ENCODE measurements at places on chromosomes 2 and 18.

- no peak overlapping the region for H3K4me3 ChIP-seq
- no peaks in the 10 kb centered on the region for H3K27me3 ChIP-seq
- no peaks in the 10 kb centered on the region for H3K36me3 ChIP-seq
- DNase-seq, result no peak
- no peaks in the 10 kb centered on the region for H3K4me1 ChIP-seq
- H3K27ac ChIP-seq, result no peak overlapping the region
These were observed 106.3 kb downstream of the ABCA12 start for GRCh38 chr2:215032153-215032552.

GRCh38 chr18:79910563-79911343 is 40.7 kb downstream of the SLC66A2 start:
- peaks cover 37% of the 10 kb centered on the region for H3K4me1 ChIP-seq
- H3K36me3 ChIP-seq, result peaks cover 45% of the 10 kb centered on the region

DNA sequence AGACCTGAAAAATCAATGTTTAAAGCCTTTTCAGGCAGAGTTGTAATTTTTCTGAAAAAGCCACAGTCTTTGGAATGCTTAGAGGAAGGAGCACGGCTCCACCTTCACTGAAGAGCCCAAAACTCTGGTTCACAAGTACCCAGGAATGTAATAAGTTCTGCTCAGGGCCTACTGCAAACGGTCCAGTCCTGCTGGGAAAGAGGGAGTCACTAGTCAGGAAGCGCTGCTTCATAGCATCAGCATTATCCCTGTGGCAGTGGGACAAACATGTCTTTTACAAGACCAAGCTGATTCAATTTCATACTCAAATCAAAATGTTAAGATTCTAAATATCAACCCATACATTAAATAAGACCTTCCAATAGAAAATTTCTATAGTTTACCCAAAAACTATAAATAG is 152.9 kb upstream of the PGAP1 start:
- H3K4me1 ChIP-seq, result no peaks in the 10 kb centered on the region
- no peak overlapping the region for H3K4me3 ChIP-seq
- peaks cover 68% of the 10 kb centered on the region for H3K36me3 ChIP-seq

GRCh38 chr2:7825591-7826312 is 856.1 kb upstream of the ID2 start:
- H3K27me3 ChIP-seq, result peaks cover 4% of the 10 kb centered on the region
- H3K4me3 ChIP-seq, result no peak overlapping the region
- no peaks in the 10 kb centered on the region for H3K4me1 ChIP-seq
- no peak overlapping the region for H3K27ac ChIP-seq
- H3K36me3 ChIP-seq, result no peaks in the 10 kb centered on the region

DNA sequence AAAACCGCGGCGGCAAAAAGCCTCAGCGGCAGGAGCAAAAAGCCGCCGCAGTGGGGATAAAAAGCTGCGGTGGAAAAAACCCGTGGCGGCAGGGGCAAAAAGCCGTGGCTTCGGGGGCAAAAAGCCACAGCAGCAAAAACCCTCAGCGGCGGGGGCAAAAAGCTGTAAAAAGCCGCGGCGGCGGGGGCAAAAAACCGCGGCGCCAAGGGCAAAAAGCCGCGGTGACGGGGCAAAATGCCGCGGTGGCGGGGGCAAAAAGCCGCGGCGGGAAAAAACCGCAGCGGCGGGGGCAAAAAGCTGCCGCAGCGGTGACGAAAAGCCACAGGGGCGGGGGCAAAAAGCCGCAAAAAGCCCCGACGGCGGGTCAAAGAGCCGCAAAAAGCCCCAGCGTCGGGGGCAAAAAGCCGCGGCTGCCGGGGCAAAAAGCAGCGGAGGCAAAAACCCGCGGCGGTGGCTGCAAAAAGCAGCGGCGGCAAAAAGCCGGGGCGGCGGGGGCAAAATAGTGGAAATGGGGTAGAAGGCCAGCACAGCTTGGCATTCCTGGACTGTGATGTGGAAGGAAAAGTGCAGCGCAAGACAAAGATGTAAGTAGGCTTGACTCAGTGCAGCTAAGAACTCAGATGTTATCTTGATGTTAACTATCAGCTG is 151.8 kb downstream of the ANKRD30BL start:
- H3K27ac ChIP-seq, result no peak overlapping the region
- peaks cover 9% of the 10 kb centered on the region for H3K4me1 ChIP-seq
- H3K4me3 ChIP-seq, result peak overlapping the region; percentile 55
- peaks cover 48% of the 10 kb centered on the region for H3K27me3 ChIP-seq

- no peak overlapping the region for H3K27ac ChIP-seq
- no peak overlapping the region for H3K4me3 ChIP-seq
- peaks cover 13% of the 10 kb centered on the region for H3K27me3 ChIP-seq
- no peaks in the 10 kb centered on the region for H3K36me3 ChIP-seq
- DNase-seq, result no peak
- H3K4me1 ChIP-seq, result no peaks in the 10 kb centered on the region
These were observed 15.4 kb upstream of the SLC9A2 start for GRCh38 chr2:102603904-102604303.

DNA sequence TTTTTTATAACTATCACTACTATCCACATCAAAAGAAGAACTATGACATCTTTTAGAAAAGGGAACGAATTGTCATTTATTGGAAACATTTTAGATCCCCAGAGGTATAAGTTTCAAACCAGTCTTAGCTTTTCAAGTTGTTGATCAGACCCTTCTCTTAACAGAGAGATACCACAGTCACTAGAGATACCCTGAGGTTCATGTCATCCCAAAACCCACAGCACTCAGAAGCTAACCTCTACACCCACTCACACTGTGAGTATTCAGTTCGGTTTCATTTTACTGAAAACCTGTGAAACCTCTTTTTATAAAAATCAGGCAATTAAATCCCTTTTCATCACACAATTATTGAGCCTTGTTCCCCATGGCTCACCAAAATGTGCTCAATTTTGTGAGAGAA is 156.2 kb downstream of the DTNA start:
- H3K36me3 ChIP-seq, result no peaks in the 10 kb centered on the region
- no peaks in the 10 kb centered on the region for H3K4me1 ChIP-seq
- DNase-seq, result no peak

GRCh38 chr18:74500372-74500771 is 4.2 kb downstream of the CNDP2 start:
- peak overlapping the region; percentile 98 for H3K27ac ChIP-seq
- peaks cover 29% of the 10 kb centered on the region for H3K4me1 ChIP-seq
- H3K27me3 ChIP-seq, result no peaks in the 10 kb centered on the region

DNA sequence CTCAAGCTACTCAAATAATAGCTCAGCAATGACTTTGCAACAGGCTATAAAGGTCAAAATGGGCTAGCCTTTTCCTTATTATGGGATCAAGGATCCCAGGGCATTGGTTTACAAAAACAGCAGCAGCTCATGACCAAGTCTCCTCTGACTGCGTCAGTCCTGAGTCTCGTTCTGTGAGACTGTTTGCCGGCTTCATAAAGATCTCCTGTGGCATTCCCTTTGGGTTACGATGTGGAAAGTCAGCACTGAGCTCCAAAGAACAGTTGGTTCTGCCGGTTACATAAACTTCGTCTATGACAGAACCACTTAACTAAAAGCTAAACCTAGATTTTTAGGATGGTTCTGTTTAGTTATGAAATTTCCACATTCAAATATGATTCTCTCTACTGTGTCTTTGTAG is 674.9 kb downstream of the ZEB2 start:
- no peak overlapping the region for H3K27ac ChIP-seq
- H3K36me3 ChIP-seq, result no peaks in the 10 kb centered on the region
- no peak for DNase-seq
- H3K4me3 ChIP-seq, result no peak overlapping the region

DNA sequence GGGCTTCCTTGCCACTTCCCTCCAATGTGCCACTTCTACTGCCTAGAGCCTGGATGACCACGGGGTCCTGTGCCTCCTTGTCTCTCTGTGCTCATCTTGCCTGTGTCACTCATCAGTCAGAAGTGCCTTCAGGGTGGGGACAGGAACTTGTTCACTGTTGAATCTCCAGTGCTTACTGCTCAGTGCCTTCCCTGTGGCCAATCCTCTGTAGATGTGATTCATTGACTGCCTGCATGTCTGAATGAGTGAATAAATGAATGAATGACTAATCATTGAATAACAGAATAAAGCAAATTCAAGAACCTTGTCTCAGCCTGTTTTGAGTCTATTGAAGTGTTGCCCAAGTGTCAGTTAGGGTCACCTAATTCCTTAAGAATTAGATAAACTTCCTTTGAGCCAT is 42.3 kb upstream of the FAM136A start:
- H3K36me3 ChIP-seq, result no peaks in the 10 kb centered on the region
- H3K4me1 ChIP-seq, result no peaks in the 10 kb centered on the region
- no peak overlapping the region for H3K27ac ChIP-seq
- no peak overlapping the region for H3K4me3 ChIP-seq
- peaks cover 21% of the 10 kb centered on the region for H3K27me3 ChIP-seq

DNA sequence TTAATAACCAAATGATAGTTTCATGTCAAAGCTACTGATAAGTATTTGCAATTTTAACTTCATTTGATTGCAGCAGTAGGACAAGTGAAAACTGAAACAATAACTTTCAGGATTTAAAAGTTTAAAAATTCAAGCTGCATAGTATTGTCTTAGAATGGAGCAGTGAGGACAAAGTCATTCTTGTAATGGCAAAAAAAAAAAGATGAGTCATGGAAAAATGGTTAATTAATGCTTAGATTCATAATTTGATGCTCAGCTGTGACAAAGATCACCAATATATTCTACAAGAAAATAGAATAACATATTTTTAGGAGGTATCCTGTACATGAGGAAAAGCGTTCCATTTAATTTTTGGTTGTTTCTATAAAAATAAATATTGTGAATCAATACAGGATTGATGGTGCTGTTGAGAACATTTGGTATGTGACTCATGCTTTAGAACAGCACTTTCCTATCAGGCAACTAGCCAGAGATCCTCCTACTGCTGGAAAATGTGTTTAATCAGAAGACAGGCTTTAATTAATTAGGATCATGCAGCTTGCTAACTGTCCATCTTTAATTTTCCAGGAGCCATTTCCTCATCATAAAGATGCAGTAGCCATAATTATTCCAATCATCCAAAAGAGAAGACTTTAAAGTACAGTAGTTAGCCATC is 239.0 kb upstream of the MMADHC start:
- DNase-seq, result no peak
- H3K27ac ChIP-seq, result no peak overlapping the region
- no peak overlapping the region for H3K4me3 ChIP-seq
- no peaks in the 10 kb centered on the region for H3K27me3 ChIP-seq
- H3K36me3 ChIP-seq, result no peaks in the 10 kb centered on the region

- peaks cover 18% of the 10 kb centered on the region for H3K4me1 ChIP-seq
- peaks cover 71% of the 10 kb centered on the region for H3K36me3 ChIP-seq
- H3K4me3 ChIP-seq, result no peak overlapping the region
- H3K27ac ChIP-seq, result no peak overlapping the region
These were observed 11.6 kb downstream of the CAPG start for GRCh38 chr2:85398426-85399182.

GRCh38 chr2:154331784-154332183 is 366.7 kb upstream of the KCNJ3 start:
- H3K36me3 ChIP-seq, result no peaks in the 10 kb centered on the region
- no peaks in the 10 kb centered on the region for H3K4me1 ChIP-seq
- H3K27me3 ChIP-seq, result no peaks in the 10 kb centered on the region
- H3K27ac ChIP-seq, result no peak overlapping the region
- H3K4me3 ChIP-seq, result no peak overlapping the region
- DNase-seq, result no peak

GRCh38 chr2:37779611-37780386 is 108.4 kb upstream of the CDC42EP3 start:
- no peak for DNase-seq
- H3K4me3 ChIP-seq, result no peak overlapping the region
- no peaks in the 10 kb centered on the region for H3K27me3 ChIP-seq
- no peak overlapping the region for H3K27ac ChIP-seq
- no peaks in the 10 kb centered on the region for H3K36me3 ChIP-seq

- no peaks in the 10 kb centered on the region for H3K27me3 ChIP-seq
- no peak for DNase-seq
- H3K4me1 ChIP-seq, result no peaks in the 10 kb centered on the region
- H3K4me3 ChIP-seq, result no peak overlapping the region
These were observed 700.7 kb downstream of the SATB2 start for GRCh38 chr2:198757069-198757468.

DNA sequence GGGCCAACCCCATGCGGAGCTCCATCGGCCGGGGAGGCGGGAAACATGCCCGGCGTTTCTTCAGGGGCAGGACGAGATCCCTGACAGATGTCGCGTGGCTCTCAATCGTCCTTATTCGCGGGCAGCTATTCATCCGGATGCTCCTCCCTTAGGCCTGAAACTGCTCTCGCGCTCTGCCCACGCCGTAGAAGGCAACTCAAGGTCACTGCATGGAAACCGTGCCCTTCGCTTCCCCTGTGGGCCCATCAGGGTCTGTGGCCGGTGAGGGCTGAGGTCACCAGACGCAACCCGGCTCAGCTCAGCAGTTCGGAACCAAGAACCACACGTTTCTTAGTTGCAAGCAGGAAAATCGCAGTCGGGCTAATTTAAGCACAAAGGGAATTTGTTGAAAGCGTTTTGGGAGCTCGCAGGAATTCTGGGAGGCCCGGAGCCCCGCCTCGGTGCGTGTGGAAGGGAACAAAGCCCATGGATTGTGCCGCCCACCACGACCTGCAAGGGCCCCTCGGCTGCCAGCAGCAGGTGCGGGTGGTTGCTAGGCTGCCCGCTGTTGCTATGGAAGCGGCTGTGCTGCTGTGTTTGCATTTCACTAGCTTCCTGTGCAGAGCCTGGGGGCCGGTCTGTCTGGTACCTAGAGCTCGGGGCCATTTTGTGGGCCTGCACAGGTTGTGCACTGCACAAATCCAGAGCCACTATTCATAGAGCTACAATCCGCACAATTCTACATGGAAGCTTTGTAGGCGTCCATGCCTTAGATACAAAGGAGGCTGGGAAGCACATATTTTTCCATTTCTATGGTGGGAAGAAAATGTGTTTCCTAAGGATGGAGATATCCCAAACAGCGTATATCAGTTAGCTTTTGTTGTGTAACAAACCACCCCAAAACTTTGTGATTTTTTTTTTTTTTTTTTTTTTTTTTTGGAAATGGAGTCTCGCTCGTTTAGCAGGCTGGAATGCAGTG is 6.0 kb upstream of the ALLC start:
- peak; percentile 66 for DNase-seq
- H3K4me1 ChIP-seq, result peaks cover 17% of the 10 kb centered on the region
- H3K27ac ChIP-seq, result peak overlapping the region; percentile 81

GRCh38 chr2:25558262-25558661 is 115.1 kb downstream of the DTNB start:
- no peaks in the 10 kb centered on the region for H3K27me3 ChIP-seq
- peaks cover 39% of the 10 kb centered on the region for H3K4me1 ChIP-seq
- no peak overlapping the region for H3K4me3 ChIP-seq

- no peak overlapping the region for H3K4me3 ChIP-seq
- H3K27me3 ChIP-seq, result peaks cover 27% of the 10 kb centered on the region
- DNase-seq, result no peak
- no peak overlapping the region for H3K27ac ChIP-seq
- no peaks in the 10 kb centered on the region for H3K36me3 ChIP-seq
- H3K4me1 ChIP-seq, result no peaks in the 10 kb centered on the region
These were observed 41.2 kb downstream of the M1AP start for GRCh38 chr2:74606927-74607326.

DNA sequence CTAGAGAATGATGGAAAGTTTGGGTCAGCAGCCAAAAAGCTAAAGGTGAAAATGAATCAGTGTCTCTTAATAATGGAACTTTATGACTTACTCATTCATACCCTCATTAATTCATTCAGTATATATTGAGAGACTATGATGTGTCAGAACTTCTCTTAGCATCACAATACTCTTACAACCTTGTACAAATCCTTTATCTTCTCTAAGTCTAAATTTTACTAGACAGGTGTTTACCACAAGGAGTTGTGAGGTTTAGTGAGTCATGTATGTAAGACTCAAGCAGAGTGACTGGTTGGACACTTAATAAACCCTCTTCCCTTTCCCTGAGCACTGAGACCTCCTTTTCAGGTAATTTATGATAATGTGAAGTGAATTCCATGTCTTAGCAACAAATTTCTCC is 129.6 kb downstream of the PPP1R1C start:
- H3K4me1 ChIP-seq, result no peaks in the 10 kb centered on the region
- H3K4me3 ChIP-seq, result no peak overlapping the region
- peaks cover 5% of the 10 kb centered on the region for H3K27me3 ChIP-seq
- no peak overlapping the region for H3K27ac ChIP-seq
